Immature natural killer cell (primary cell): ENCODE measurements at places on chromosomes 4 and X. TPM values are rescaled to one million over a fixed set of nuclear protein-coding genes. Genes with fewer than 3 reads are reported as not detected.
A peak's percentile ranks its signal among the peaks of the same experiment; 100 is the strongest.

GRCh38 chr4:5730993-5731990 lies 20.3 kb downstream of the EVC start:
- DNase-seq: no peak

- peak; percentile 22 for DNase-seq
These were observed 450.0 kb downstream of the ANKRD50 start for GRCh38 chr4:124262211-124263179.

DNA sequence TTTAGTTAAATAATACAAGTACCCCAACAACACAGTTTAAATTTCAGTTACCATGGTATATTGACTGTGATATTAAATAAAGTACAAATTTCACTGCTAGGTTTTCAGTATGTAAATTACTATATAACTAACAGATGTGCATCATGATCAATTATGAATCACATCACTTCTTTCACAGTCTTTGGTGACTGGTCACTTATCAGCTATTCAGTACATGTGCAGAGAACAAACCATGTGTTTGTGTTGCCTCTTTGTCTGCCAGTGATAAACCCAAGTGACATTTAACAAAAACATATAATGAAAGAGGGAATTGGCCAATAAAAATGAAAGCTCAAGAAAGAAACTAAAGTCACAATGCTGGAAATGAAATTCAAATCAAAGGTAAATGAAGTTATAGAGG lies 249.3 kb downstream of the CHIC1 start:
- no peak for DNase-seq

GRCh38 chr4:105088110-105088879 lies 58.4 kb upstream of the TET2 start:
- DNase-seq: no peak

DNA sequence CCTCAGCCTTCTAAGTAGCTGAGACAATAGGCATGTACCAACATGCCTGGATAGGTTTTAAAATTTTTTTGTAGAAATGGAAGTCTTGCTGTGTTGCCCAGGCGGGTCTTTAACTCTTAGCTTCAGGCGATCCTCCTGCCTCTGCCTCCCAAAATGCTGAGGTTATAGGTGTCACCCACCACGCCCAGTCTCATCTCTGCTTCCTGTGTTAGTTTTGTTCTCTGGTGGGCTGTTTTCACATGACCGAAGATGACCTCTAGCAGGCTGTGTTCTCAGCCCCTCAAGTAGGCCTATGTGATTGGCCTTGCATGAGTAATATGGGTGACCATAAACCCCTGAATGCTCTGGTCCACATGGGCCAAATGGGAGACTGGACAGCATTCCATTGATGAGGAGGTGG lies 56.8 kb upstream of the MSANTD1 start:
- peak; percentile 78 for DNase-seq

DNA sequence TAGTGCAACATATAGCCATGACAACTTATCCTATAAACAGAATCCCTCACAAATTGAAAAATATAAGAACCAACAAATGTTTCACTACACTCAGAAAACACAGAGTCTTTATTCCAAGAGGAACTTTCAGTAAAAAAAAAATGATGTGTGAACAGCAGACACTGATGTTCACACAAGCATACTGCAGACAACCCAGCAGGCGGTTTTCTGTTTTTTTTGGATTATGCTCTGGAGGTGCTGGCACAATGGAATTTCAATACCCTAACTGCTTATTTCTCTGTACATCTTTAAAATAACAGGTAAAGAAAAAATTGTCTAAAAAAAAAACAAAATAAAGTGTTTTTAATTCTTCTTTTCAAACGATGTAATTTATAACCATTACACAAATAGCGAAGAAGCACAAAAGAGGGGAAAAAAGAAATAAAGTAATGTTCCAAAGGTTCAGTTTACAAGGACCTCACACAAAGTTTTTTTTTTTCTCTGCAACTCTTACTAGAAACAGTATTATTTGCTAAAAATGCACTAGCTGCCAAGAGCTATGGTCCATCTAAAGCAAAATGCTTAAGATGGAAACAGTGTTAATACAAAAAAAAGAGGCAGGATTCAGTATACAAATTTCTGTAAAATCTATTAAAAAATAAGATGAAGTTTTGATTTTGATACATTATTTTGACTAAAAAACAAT lies 55.3 kb downstream of the ANAPC10 start:
- DNase-seq: no peak

- no peak for DNase-seq
These were observed 454.9 kb downstream of the PDGFC start for GRCh38 chr4:156516698-156517097.

DNA sequence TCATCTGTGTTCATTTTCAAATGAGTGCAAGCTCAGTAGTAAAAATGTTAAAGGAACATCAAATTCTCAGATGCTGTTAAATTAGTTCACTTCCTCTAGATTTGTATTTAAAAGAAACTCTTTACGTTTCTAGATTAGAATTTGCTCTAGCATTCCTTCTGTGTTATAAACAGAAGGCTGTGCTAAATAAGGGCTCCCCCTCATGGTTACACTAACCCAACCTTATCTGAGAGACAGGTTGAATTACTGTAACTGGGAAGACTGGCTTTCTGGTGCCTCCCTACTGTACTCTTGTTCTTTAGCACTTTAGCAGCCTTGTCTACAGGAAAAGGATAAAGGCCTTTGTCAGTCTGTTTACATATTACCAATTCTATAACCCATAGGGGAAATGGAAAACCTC lies 56.8 kb downstream of the RXFP1 start:
- no peak for DNase-seq

- DNase-seq: no peak
These were observed 459.7 kb upstream of the TRAM1L1 start for GRCh38 chr4:117545039-117545438.

DNA sequence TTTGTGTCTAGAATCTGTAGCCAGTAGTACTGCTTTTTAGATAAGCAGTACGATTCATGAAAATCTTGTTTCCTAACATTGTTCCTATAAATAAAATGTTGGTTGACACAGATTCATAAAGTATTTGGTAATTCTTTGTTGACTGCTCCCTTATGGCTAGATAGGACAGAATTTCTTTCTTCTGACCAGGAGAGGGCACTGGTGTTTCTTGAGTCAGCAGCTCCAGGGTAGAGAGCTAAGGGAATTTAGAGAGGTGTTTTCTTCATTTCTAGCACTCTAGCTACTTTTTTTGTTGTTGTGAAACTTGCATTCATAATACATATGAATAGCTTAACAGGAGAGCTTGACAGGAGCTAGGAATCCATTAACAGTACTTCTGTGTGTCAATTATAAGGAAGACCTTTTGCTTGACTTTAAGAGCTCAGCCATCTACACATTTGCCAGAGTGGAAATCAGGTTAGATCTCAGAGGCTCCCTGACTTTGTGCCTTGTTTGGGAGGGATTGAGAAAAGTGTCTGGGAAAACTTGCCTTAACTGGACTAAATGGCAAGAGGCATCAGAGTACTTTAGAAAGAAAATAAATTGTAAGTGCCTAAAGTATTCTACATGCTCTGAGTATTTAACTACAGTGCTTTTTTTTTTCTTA lies 756.1 kb downstream of the SH3BGRL start:
- no peak for DNase-seq

GRCh38 chr4:167883266-167883665 lies 209.1 kb upstream of the ANXA10 start:
- no peak for DNase-seq

GRCh38 chr4:94504545-94504944 lies 52.8 kb downstream of the PDLIM5 start:
- DNase-seq: no peak

GRCh38 chr4:68460085-68460484 lies 12.8 kb downstream of the TMPRSS11E start:
- DNase-seq: no peak

DNA sequence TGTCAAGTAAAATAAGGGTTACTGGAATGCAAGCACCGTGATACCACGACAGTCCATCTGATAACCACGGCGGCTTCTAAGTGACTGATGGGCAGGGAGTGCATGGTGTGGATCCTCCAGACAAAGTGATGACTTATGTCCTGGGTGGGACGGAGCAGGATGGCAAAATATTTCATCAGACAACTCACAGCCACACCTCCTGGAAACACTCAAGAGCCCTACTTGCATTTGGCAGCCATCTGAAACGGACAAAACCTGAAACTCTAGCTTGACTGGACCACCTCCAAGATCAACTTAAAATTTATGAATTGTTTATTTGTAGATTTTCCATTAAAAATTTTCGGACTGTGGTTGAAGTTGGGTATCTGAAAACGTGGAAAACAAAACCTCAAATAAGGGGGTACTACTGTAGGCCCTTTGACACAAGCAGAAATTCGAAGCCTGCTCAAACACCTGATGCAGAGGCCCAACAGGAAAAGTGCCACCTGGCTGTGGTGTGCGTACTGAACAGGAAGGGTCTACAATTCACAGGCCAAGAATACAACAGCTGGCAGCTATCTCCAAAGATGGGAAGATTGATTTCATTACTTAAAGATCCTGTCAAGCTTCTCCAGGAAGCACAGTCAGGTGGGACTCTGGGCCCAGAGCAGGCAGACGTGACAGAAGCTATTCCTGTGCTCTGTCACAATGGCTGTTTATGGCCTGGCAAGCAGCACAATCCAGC lies 26.0 kb downstream of the LRIT3 start:
- no peak for DNase-seq

GRCh38 chr4:23036921-23037495 lies 344.3 kb downstream of the GBA3 start:
- DNase-seq: no peak

GRCh38 chrX:2692221-2693112 lies 1.4 kb downstream of the CD99 start:
- no peak for DNase-seq

GRCh38 chr4:6092131-6092530 lies 73.9 kb upstream of the C4orf50 start:
- no peak for DNase-seq

DNA sequence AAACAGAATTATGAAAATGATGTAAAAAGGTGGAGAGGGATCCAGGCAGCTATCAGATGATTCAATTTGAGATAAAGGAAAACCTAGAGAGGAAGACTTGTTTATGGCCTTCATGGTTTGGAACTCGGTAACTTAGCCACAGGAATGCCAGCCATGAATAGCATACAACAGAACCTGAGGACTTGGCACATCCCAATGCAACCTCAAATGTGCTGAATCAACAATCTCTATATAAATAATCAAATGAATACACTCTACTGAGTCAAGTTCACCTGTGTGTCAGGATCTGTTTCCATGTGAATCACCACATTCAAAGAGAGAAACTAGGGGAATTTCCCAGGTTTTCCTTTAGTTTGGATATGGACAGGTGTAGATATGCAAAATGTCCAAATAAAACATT lies 86.9 kb downstream of the MBNL3 start:
- no peak for DNase-seq

- DNase-seq: no peak
These were observed 83.4 kb downstream of the TMEM164 start for GRCh38 chrX:110086162-110086915.

ZFP92 gene
- not detected for polyA plus RNA-seq

PRKG2 gene
- polyA plus RNA-seq: 0.62 TPM

GLRB gene
- polyA plus RNA-seq: not detected

HSFX1 gene
- polyA plus RNA-seq: 0.26 TPM

BEX3 gene
- 8.1 TPM for polyA plus RNA-seq

GPRASP3 gene
- 0.81 TPM for polyA plus RNA-seq

FAM199X gene
- 13.1 TPM for polyA plus RNA-seq

GNRHR gene
- polyA plus RNA-seq: not detected

UGT2B10 gene
- polyA plus RNA-seq: not detected

CT45A5 gene
- not detected for polyA plus RNA-seq
